Psoas muscle (tissue), 8 donors: ENCODE measurements at places on chromosomes 7 and 10. TPM values are rescaled to one million over a fixed set of nuclear protein-coding genes. Genes with fewer than 3 reads are reported as not detected.

The ATOH7 gene
- polyA plus RNA-seq, result 0.17 TPM

The GHRHR gene
- polyA plus RNA-seq, result 0.03 TPM

The RHOBTB1 gene
- polyA plus RNA-seq, result 28.4 TPM

The CTAGE4 gene
- not detected for polyA plus RNA-seq

The ARPC1B gene
- 25.9 TPM for polyA plus RNA-seq

The HECW1 gene
- 0.07 TPM for polyA plus RNA-seq

DNA sequence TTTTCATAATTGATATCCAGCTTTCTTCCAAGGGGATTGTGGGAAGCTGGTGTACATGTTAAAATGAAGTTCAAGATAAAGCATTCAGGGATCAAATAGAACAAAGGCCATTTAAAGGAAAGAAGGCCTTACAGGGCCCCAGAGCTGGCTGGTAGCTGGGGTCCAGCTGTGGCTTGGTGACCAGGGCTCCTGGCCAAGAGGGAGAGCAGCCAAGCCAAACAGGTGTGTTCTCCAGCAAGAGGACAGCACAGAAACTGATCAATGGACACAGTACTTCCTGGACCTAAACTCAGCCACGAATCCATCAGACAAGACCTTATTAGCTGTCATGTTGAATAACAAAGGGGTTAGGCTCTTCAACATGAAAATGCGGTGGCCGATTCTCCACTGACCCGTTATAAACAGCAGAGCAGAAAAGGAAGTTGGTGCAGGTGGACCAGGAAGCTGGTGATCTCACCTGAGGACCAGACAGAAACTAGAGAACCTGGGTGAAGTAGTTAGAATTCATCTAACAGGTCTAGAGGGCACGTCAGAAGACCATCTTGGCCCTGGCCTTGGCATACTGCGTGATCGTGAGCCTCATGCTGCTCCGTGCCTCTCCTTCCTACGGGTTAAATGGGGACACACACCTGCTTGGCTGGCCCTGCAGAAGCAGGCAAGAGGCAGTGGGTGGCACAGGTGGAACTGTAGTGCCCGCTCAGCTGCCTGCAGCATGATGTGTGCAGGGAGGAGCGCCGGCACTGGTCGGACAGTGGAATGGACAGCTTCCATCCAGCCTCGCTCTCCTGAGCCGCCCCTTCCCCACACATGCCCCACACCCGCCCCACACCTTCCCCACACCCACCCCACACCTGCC, 53.8 kb downstream of the PARP12 start:
- DNase-seq, result no peak

GRCh38 chr10:132270256-132270655, 37.5 kb downstream of the STK32C start:
- peak; percentile 6 for DNase-seq

DNA sequence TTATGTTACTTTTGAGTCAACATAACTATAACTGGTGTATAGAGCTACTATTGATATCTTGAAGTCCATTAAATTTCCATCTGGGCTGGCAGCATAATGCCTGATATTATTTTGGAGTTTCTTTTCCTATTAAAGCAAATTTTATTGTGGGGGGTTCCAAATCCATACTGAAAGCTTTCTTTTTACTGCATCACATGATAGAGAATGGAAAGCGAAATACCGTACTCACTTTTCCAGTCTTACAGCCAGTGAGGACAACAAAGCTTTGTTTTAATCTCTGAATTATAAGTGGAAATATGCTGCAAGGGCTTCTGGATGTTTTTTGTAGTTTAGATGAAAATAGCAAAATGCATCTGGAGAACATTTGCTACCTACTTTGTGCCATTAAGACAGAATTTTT, 477.5 kb upstream of the SEMA3D start:
- DNase-seq, result no peak

- DNase-seq, result no peak
These were observed 5.7 kb upstream of the TIAL1 start for GRCh38 chr10:119602241-119603095.

DNA sequence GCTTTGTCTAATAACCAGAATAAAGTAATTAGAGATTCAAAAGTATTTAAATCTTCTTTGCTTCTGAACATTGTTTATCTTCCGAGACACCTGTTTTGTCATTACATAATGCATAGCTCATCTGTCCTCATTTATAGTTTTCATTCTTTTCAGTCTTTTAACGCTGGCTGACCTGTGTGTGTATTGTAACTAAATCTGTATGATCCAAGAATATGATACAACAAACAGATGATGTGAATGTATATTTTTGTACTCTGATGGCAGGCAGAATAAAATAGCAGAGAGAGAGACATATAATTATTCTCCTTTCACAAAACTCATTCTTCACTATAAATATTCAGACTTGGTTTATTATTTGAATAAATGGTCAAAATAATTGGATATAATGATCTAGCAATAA, 80.6 kb downstream of the ORC5 start:
- DNase-seq, result no peak

DNA sequence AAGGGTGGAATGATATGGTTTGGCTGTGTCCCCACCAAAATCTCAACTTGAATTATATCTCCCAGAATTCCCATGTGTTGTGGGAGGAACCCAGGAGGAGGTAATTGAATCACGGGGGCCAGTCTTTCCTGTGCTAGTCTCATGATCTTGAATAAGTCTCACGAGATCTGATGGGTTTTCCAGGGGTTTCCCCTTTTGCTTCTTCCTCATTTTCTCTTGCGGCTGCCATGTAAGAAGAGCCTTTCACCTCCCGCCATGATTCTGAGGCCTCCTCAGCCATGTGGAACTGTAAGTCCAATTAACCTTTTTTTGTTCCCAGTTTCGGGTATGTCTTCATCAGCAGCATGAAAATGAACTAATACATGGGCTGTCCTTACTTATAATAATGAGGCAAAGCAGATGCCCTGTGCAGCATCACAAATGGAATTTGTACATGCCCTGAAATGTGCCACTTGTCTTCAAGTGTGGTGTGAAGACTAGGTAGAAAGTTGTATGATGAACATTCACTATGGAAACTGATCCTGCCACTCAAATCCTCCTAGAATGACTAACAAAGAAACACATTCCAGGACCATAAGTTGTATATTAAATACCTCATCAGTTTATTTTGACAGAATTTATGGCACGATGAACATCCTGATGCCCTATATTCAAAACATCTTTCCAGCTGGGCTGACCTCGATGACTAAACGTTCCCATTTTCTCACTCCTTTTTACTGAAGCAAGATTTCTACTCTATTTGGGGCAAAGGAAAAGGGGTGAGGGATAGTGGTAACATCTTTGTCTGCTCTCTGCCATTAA, 122.8 kb upstream of the CTTNBP2 start:
- DNase-seq, result no peak
